SK-MEL-5 (cell line): ENCODE measurements at places on chromosomes 5 and 9. TPM values are rescaled to one million over a fixed set of nuclear protein-coding genes. Genes with fewer than 3 reads are reported as not detected.

Gene MEGF10
- 11.4 and 16.4 TPM in 2 replicates for total RNA-seq

Gene CAMK2A
- total RNA-seq: not detected in 2 replicates

Gene NME5
- total RNA-seq: 8.3 and 8.5 TPM in 2 replicates

Gene CTSL
- 1,575 and 1,779 TPM in 2 replicates for total RNA-seq

Gene DCTN3
- 59.7 and 70.2 TPM in 2 replicates for total RNA-seq

Gene CDC20B
- 0.21 and 0.35 TPM in 2 replicates for total RNA-seq

Gene OR1B1
- not detected in 2 replicates for total RNA-seq

Gene TMEM171
- total RNA-seq: 4.6 and 4.8 TPM in 2 replicates

Gene CORO2A
- total RNA-seq: 0.96 and 1.6 TPM in 2 replicates

Gene PCDHGA1
- 0.63 and 0.67 TPM in 2 replicates for total RNA-seq

Gene BHMT
- not detected in 2 replicates for total RNA-seq

Gene KCTD16
- 0.03 TPM in 1 of 2 replicates, not detected in the other for total RNA-seq

Gene EDIL3
- 8.2 and 8.5 TPM in 2 replicates for total RNA-seq

Gene NEURL1B
- 0.11 and 0.32 TPM in 2 replicates for total RNA-seq

Gene PAEP
- 41.1 and 45.8 TPM in 2 replicates for total RNA-seq

Gene PCDHA10
- total RNA-seq: 0.16 TPM in 1 of 2 replicates, not detected in the other

Gene AHRR
- 20.0 and 21.4 TPM in 2 replicates for total RNA-seq

Gene CCL27
- total RNA-seq: not detected in 2 replicates

Gene COMMD10
- 75.0 and 78.3 TPM in 2 replicates for total RNA-seq

Gene PFN3
- not detected in 2 replicates for total RNA-seq

Gene PELO
- total RNA-seq: 21.3 and 22.8 TPM in 2 replicates

Gene TMC1
- 0.18 TPM in 1 of 2 replicates, not detected in the other for total RNA-seq

Gene PCDHGB6
- 0.21 and 0.40 TPM in 2 replicates for total RNA-seq

Gene C5orf46
- not detected in 2 replicates for total RNA-seq

Gene GABRA6
- total RNA-seq: not detected in 2 replicates

Gene ARPC5L
- 28.1 and 30.3 TPM in 2 replicates for total RNA-seq

Gene TXNDC8
- total RNA-seq: not detected in 2 replicates

Gene TAF11L10
- total RNA-seq: not detected in 2 replicates

Gene CCDC180
- 0.37 and 0.88 TPM in 2 replicates for total RNA-seq

Gene MEF2C
- 34.2 and 35.1 TPM in 2 replicates for total RNA-seq

Gene APBB3
- total RNA-seq: 9.2 and 12.0 TPM in 2 replicates

Gene SLC25A2
- total RNA-seq: 0.11 TPM in 1 of 2 replicates, not detected in the other

Gene IFT74
- total RNA-seq: not detected in 2 replicates

Gene FOXD1
- total RNA-seq: 5.3 and 13.1 TPM in 2 replicates

Gene IL4
- not detected in 2 replicates for total RNA-seq

Gene CDKN2A
- not detected in 2 replicates for total RNA-seq

Gene DNAJC21
- total RNA-seq: 38.6 and 43.1 TPM in 2 replicates

Gene TMEM252
- total RNA-seq: not detected in 2 replicates

Gene HTR1A
- not detected in 2 replicates for total RNA-seq

Gene MARCOL
- total RNA-seq: 0.16 TPM in 1 of 2 replicates, not detected in the other

Gene CTXN3
- total RNA-seq: not detected in 2 replicates

Gene SLCO4C1
- total RNA-seq: 0.05 TPM in 2 replicates

Gene GPX3
- 0.13 and 1.2 TPM in 2 replicates for total RNA-seq

Gene PCDHGA6
- total RNA-seq: 1.8 and 2.4 TPM in 2 replicates

Gene LHX6
- total RNA-seq: 2.3 and 2.4 TPM in 2 replicates

Gene INSL4
- 0.13 and 0.40 TPM in 2 replicates for total RNA-seq

Gene IL3
- total RNA-seq: not detected in 2 replicates

Gene GKAP1
- 1.2 and 2.1 TPM in 2 replicates for total RNA-seq

Gene EGFL7
- total RNA-seq: 61.5 and 66.9 TPM in 2 replicates

Gene SMU1
- total RNA-seq: 24.3 and 27.7 TPM in 2 replicates

Gene IRX1
- total RNA-seq: 0.75 and 1.2 TPM in 2 replicates

Gene SURF6
- 28.7 and 32.3 TPM in 2 replicates for total RNA-seq

Gene CNOT6
- 9.6 and 9.8 TPM in 2 replicates for total RNA-seq

Gene NR5A1
- not detected in 2 replicates for total RNA-seq

Gene ZDHHC11B
- total RNA-seq: 5.9 and 8.6 TPM in 2 replicates

Gene IL7R
- total RNA-seq: 0.16 and 0.18 TPM in 2 replicates

Gene JAKMIP2
- 0.03 and 0.05 TPM in 2 replicates for total RNA-seq

Gene DMGDH
- not detected in 2 replicates for total RNA-seq

Gene CREBRF
- 24.6 and 25.6 TPM in 2 replicates for total RNA-seq

Gene IRX4
- total RNA-seq: 0.26 TPM in 1 of 2 replicates, not detected in the other
